Stimulated activated CD4-positive, alpha-beta T cell treated with anti-CD3 and anti-CD28 coated beads, Interleukin-12 subunit alpha, Interleukin-12 subunit beta, amount 100 ng/mL, for 4 hours (primary cell): ENCODE measurements at places on chromosomes 5 and 9.

GRCh38 chr9:130160862-130161470, 11.2 kb upstream of the NCS1 start:
- DNase-seq = no peak

GRCh38 chr9:132743931-132744479, 73.7 kb downstream of the GTF3C4 start:
- DNase-seq = no peak

DNA sequence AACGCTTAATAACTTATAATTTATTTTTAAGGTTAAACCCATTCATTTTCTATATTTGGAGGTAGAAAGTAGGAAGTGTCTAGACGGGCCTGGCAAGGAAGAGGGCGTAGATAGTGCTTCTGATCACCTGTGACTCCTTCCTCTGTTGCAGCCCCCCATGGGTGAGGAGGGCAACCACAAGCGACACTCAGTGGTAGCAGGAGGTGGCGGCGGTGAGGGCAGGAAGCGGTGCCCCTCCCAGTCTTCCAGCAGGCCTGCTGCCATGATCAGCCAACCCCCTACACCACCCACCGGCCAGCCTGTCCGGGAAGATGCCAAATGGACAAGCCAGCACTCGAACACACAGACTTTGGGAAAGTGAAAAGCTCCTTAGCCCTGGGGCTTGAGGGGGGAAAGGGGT, 36.7 kb downstream of the FAXDC2 start:
- DNase-seq = no peak

- no peak for DNase-seq
Measured at GRCh38 chr9:86405926-86406325, 51.7 kb upstream of the TUT7 start.

GRCh38 chr9:109863961-109864360, 84.0 kb downstream of the PALM2AKAP2 start:
- no peak for DNase-seq
